Activated T-cell treated with anti-CD3 and anti-CD28 coated beads, Interleukin-2, amount 50 U/mL, for 24 hours (primary cell): ENCODE measurements at places on chromosomes 5 and 9.

GRCh38 chr9:95105519-95106287 lies 211.8 kb downstream of the FANCC start:
- DNase-seq, result no peak

GRCh38 chr5:25573691-25574090 lies 928.9 kb upstream of the CDH10 start:
- DNase-seq, result no peak

DNA sequence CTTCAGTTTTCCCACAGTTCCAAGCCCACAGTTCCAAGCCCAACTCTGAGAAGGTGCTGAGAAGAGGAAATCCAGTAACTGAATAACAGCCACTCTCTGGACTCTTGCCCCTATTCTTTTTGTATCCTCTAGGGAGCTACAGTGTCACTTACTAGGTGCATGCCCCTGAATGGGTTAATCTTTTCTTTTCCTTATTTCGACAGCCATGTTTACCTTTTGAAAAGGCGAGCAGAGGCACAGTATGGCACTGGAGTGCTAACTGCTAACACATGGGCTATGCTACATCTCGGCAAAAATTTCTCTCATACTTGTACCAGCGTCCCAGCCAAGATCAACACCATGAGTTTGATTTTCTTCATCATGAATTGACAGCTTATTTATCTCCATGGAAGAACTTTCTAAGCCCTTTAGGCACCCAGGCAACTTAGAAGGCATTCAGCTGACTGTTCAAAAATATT lies 222.6 kb downstream of the EBF1 start:
- DNase-seq, result no peak

DNA sequence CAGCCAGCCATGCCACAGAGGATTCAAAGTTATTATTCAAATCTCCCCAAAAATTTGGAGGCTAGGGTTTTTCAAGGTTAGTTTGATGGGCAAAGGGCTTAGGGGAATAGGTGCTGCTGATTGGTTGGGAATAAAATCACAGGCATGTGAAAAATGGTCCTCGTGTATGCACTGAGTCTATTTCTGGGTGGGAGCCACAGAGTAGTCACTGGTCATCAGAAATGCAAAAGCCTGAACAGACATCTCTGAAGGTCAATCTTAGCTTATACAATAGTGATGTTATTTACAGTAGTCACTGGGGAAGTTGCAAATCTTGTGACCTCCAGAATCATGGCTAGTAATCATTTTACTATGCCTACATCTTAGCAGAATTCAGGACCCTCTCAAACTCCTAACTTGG lies 1.3 kb downstream of the IL33 start:
- DNase-seq, result no peak

- DNase-seq, result no peak
These were observed 41.5 kb downstream of the MEGF10 start for GRCh38 chr5:127331890-127332649.

DNA sequence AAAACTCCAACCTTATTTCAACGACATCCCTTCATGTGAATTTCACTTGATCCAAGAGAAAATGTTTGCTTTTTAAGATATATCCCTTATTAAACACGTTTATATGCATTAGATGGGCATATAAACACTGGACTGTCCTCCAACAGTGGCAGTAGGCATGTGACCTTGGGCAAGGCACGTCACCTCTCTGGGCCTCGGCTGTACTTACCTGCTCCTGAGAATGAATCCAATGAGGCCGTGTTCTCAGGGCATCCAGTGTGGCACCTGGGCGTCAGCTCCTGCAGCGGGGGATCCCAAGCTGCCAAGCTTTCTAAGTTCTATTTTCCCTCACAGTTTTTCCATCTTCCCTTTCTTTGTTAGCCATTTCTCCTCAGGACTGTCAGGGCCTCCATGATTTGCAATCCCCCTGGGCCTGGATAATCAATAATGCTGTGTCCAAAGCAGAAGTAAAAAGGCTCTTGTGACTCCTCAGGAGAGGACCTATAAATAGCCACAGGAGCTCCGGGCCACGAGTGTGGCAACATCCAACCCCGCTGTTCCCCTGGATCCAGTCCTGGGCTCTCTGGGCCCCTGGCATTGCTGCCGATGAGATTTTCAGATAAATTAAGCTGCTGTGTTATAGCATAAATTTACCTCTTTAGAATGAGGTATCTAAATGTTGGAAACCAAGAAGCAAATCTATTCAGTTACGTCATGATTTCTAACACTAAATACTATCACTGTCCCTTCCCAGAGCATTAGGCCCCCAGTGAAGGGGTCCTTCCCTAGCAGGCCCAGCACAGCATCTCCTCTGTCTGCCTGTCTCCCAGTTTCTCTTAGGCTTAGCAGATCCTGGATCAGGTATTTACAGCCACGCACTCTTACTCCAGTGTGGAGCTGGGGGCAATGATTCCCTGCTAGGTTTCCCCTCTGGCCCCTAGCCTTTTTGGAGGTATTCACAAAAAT lies 76.8 kb downstream of the PTPN3 start:
- DNase-seq, result no peak

DNA sequence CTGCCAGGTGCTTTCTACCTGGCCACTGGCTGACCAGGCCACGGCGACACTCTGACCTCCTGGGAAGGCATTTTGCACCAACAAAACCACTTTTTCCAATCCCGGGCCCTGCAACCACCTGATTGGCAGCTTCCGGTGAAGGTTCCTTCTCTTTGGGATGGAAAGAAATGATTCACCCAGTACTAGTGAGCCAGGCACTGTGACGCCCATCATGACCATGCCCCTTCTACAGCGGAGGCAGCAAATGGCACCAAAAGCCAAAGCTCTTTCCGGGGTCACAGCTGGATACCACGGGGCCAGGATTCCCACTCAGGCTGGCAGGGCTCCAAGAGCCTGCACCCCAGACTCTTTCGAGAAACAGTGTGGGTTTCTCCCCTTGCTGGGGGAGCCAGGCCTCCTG lies 4.7 kb downstream of the NOTCH1 start:
- DNase-seq, result no peak

GRCh38 chr9:136978073-136978864 lies 965 bp downstream of the PTGDS start:
- peak; percentile 78 for DNase-seq

- no peak for DNase-seq
These were observed 73.5 kb downstream of the TRIM32 start for GRCh38 chr9:116760636-116761035.

DNA sequence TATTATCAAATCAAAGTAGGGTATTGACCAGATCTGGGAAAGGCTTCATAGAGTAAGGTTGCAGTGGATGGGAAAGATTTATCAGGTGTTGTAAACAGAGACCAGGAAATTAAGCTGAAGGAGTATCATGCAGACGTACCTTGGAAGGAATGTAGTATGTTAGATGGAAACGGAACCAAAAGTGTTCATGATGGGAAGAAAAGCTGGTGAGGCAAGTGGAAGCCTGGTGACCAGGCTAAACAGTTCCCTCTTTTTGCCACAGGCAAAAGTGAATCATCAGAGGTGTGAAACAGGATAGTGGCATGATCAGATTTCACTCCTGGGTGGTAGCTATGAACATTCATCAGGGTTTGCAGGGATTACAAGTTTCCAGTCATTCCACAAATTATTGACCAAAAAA lies 780.1 kb upstream of the DMAC1 start:
- no peak for DNase-seq

GRCh38 chr9:88987661-88988060 lies 3.6 kb upstream of the S1PR3 start:
- DNase-seq, result no peak

DNA sequence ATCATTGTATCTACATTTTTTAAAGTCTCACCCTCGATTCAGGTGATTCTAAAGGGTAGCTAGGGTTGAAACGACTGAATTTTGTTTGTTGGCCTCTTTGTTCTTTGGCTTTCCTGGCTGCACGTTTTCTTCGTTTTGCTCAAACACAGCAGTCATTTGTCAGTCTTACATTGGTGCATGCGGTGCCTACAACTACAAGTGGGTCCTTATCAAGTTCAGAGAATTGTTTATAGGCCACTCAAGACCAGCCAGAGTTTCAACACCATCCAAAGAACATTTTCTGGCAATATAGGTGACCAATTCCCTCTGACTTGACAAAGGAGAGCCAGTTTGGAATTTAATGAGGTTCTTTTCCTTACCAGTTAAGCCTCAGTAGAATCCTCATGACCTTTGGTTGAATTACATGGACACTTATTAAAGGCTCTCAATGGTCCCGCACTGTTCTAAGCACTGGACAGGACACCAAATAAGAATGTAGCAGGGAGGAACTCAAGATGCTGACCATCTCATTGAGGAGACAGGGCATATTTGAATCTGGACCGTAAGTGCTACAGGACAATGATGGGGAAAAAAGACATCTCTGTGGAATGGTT lies 119.0 kb upstream of the DMRT1 start:
- DNase-seq, result no peak

DNA sequence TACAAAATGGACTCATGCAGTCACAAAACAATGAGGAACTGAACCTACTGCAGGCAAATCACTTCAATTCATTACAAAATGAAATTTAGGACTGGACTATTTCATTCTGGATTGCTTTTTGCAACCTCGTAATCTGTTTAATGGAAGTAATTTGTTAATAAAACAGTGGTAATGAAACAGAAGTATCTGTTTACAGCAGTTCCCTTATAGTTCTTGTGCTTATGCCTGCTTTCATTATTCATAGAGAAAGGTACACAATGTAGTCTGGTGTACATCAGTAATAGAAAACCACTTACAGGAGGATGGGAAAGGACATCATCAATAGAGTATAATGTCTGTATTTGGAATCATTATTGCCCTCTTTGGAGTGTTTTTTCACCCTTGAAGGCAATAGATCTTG lies 389.2 kb upstream of the NUDT12 start:
- DNase-seq, result no peak

- no peak for DNase-seq
These were observed 322.5 kb downstream of the NFIB start for GRCh38 chr9:13991395-13991794.

DNA sequence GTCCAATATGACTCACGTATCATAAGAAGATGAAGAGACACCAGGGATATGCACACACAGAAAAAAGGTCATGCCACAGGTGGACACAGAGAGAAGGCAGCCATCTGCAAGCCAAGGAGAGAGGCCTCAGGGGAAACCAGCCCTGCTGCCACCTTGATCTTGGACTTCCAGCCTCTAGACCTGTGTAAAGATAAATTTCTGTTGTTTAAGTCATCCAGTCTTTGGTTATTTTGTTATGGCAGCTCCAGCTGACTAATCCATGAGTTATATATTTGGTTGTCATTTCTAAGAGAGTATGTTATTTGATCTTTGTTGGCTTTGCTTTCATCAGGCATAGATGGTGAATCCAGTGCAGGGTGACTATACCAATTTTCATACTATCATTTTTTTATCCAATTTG lies 130.2 kb upstream of the DAP start:
- no peak for DNase-seq

GRCh38 chr9:136328011-136328621 lies 777 bp downstream of the GPSM1 start:
- peak; percentile 50 for DNase-seq

DNA sequence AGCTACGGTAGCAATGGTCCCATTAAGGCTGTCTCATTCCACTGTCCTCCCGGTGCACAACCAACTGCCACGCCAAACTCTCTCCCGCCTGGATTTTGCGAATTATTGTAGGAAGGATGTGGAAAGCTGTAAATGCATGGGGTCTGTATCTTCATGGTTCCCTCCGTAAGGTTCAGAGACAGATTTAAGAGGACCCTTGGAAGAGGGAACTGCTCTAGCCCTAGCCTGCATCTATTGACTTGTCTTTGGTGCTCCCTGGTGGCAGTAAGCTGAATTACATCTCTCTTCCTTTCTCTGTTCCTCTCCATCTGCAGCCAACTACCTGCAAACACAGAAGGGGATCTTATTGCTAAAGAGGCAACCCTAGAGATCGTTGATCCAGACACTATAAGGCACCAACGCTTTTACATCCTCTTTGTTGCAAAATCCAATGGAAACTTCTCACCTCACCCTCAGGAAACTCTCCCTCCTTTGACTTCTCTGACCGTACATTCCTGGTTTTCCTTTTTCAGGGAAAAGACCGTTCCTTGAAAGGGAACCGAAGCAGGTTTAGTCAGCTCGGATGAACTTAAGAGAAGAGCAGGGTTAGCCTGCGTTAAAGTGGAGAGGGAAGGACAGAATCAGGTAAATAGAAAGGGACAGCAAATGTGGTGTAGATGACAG lies 11.9 kb downstream of the CAPSL start:
- DNase-seq, result peak; percentile 69

DNA sequence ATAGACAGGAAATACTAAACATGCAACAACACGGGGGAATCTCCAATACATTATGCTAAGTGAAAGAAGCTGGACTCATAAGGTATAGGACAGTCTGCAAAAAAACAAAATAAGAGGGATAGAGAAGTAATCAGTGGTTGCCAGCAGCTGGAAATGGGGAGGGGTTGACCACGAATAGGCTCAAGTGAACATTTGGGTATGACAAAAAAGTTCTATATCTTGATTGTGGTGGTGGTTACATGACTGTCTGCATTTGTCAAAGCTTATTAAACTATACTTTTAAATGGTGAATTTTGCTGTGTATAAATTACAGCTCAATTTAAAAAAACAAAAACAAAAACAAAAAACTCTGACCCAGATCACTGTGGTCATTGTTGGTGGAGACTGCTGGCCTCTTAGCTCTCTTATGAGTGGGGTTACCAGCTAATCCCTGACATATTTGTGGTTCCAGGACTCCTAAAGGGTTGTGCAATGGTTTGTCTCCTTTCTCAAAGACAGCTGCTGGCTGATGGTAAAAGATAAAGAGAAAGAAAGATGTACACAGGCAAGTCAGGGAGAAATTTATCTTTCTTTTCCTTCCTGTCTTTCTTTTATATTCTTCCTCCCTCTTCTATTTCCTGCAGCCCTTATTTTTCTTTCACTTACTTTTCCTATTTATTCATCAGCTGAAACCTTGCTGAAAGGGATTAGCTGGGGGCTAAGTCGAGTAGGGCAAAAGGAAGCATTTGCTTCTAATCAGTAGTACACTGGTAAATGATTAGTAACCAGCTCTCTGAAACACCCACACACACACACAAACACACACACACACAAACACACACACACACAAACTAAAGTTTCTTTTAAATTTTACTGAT lies 42.6 kb upstream of the APC start:
- DNase-seq, result no peak

GRCh38 chr5:137566780-137567179 lies 67.7 kb upstream of the SPOCK1 start:
- DNase-seq, result no peak

- no peak for DNase-seq
These were observed 367.9 kb downstream of the DIRAS2 start for GRCh38 chr9:90274725-90275124.

GRCh38 chr5:149684371-149684770 lies 45.7 kb upstream of the PPARGC1B start:
- no peak for DNase-seq

GRCh38 chr5:133423618-133424282 lies 188.6 kb downstream of the FSTL4 start:
- peak; percentile 83 for DNase-seq

- DNase-seq, result no peak
These were observed 575.8 kb downstream of the CSNK1G3 start for GRCh38 chr5:124087752-124088151.

GRCh38 chr5:158908425-158909220 lies 191.1 kb downstream of the EBF1 start:
- no peak for DNase-seq

GRCh38 chr5:119631660-119632059 lies 2.3 kb downstream of the FAM170A start:
- no peak for DNase-seq
